ENCODE measurements at places on chromosomes 6 and 20.

- DNase-seq, result no peak
These were observed 26.5 kb upstream of the PPP1R14C start for GRCh38 chr6:150116200-150116800.

- DNase-seq, result no peak
These were observed 32.3 kb downstream of the SNX5 start for GRCh38 chr20:17936286-17936760.

DNA sequence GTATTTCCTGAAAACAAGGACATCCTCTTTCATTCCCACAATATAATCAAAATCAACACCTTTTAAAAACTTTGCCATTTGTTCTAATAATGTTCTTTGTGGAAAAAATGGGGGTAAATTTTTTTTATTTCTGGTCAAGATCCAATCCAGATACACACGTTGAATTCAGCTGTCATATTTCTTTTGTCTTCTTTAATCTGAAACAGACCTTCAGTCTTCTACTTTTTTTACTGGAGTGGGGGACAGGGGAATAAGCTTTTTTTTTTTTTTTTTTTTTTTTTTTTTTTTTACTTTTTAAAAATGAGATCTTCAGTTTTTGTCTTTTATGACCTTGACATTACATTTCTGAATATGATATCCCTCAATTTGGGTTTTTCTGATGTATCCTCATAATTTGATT is 69.1 kb downstream of the SCAND1 start:
- no peak for DNase-seq

- DNase-seq, result no peak
These were observed 664.2 kb upstream of the PTCHD4 start for GRCh38 chr6:48775157-48775556.

GRCh38 chr6:107801173-107801886 is 22.8 kb downstream of the SCML4 start:
- no peak for DNase-seq

GRCh38 chr20:36507746-36508145 is 33.6 kb upstream of the MYL9 start:
- DNase-seq, result no peak

DNA sequence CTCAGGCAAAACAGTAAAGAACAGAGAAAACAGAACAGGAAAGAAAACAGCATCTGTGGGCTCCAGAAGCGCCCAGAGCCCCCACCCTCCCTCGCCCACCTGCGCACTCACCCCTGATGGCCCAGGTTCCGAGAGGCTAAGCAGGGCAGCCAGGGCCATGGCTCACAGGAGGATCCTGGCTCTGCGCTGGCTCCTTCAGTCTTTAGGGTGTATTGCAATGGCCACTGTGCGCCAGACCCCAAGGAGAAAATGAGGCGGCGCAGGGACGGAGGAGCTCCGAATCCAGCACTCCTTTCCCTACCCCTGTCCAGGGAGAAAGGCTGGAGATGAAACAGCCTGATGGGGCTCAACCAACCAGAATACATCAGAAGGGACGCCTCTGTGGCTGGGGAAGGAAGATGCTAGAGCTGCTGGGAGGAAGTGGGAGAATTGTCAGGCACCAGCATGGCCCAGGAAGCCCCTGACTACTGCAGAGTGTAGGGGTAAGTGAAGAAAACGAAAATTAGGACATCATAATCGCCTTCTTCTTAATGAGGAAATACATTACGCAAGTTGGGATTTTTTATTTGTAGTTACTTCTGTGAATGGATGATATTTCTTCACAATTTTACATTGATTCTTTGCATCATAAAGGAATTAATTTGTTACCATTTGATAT is 49.0 kb downstream of the COL11A2 start:
- DNase-seq, result no peak

- DNase-seq, result no peak
These were observed 982.0 kb upstream of the EPHA7 start for GRCh38 chr6:94401311-94401710.

- no peak for DNase-seq
These were observed 15.9 kb downstream of the CPNE1 start for GRCh38 chr20:35648836-35649235.

GRCh38 chr6:148629592-148630465 is 117.0 kb upstream of the UST start:
- no peak for DNase-seq

- DNase-seq, result no peak
These were observed 140.5 kb upstream of the ATXN1 start for GRCh38 chr6:16901782-16902181.

GRCh38 chr6:16352258-16352635 is 113.9 kb downstream of the GMPR start:
- no peak for DNase-seq

GRCh38 chr6:89750338-89750737 is 69.3 kb downstream of the MDN1 start:
- no peak for DNase-seq

- DNase-seq, result no peak
These were observed 119.1 kb upstream of the AHI1 start for GRCh38 chr6:135616655-135617054.

DNA sequence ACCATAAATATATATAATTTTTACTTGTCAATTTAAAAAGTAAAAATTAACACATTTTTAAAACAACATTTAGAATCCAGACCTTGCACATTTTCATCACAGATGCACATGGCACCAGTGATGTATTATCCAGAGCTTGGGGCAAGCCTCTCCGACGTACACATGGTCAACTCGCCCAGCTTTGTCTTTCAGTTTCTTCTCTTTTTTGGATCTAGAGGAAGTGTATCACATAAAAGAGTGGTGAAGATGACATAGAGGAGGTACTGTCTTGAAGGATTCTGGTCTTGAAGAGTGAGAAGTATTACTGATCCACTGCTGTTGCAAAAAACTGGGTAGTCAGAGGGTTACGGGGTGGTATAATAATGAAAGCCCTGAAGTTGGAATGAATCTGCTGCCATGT is 46.9 kb upstream of the TAB2 start:
- no peak for DNase-seq

DNA sequence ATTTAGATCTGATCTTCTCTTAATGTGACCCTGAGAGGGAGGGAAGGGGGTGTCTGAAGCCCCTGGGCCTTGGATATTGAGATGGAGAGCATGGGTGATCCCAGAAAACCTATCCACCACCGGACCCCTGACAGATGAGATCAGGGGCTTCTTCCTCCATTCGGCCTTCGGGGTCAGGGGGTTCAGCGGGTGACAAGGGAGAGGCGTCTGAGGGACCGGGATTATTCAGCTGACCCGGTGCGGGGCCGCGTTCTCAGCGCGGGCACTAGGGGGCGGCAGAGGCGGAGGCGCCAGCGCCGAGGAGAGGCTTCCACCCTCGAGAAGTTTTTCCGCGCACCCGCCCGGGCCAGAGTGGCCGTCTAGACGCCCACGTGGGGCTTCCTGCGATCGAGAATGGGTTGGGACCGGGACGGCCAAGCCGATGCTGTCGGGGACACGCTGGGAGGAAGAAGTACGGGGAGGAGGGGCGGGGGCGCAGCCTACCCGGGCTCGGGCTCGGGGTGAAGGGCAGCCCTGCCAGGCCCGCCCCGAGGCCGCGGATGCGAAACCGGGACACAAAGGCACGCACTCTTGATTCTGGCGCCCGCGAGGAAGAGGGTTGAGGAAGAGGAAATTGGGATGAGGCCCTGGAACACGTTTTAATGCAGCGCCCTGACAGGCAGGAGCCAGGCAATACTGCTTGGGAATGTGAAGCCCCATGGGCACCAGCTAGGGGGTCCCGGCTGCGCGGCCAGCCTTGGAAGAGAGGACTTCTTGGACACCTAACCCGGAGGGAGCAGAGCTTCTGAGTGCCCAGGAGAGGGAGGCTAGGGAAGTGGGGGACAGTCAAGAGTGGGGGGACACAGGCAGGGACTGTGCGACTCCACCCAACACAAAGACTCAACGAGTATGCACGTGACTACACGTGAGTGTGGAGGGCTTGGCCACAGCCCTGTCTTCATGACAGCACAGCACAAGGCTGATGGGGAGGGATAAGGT is 30.6 kb downstream of the COL11A2 start:
- DNase-seq, result peak; percentile 93

Measured in activated CD4-positive, CD25-positive, alpha-beta regulatory T cell treated with anti-CD3 and anti-CD28 coated beads, Interleukin-2, amount 50 U/mL, for 72 hours (primary cell).